ENCODE measurements at places on chromosomes 4 and X.

DNA sequence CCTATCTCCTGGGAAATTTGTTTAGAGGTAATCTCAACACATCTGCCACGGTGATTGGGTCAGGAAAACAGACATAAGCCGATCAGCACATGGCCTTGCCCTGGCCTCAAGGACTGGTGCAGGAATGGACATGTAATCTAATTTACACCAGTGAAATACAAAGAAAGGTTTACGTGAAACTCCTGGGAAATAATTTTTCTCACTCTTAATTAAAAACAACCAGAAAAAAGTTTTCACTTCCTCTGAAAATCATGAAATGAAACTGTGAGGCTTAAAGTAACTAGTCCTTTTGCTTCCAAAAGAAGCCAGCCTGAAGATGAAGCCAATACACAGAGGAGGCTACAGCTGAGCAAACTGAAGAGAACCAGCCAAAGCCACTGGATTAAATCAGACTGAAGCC lies 154.1 kb upstream of the FAM241A start:
- DNase-seq: peak; percentile 51

DNA sequence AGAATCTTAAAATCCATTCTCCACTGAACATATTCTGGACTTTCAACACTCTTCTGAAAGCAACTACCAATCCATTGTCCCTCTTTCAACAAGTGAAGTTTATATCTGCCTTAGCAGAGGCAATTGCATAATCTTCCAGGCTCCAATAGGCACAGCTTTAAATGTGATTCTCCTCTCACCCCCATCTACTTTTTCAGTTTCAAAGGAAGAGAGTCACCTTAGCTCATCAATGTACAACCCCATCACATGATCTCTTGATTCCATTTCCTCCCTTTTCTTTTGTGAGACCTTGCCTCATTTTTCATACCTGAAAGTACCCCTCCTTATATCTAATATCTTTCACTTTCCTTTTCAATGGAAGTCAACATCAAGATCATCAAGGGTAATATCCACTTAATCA lies 921.7 kb upstream of the EPHA5 start:
- peak; percentile 15 for DNase-seq

DNA sequence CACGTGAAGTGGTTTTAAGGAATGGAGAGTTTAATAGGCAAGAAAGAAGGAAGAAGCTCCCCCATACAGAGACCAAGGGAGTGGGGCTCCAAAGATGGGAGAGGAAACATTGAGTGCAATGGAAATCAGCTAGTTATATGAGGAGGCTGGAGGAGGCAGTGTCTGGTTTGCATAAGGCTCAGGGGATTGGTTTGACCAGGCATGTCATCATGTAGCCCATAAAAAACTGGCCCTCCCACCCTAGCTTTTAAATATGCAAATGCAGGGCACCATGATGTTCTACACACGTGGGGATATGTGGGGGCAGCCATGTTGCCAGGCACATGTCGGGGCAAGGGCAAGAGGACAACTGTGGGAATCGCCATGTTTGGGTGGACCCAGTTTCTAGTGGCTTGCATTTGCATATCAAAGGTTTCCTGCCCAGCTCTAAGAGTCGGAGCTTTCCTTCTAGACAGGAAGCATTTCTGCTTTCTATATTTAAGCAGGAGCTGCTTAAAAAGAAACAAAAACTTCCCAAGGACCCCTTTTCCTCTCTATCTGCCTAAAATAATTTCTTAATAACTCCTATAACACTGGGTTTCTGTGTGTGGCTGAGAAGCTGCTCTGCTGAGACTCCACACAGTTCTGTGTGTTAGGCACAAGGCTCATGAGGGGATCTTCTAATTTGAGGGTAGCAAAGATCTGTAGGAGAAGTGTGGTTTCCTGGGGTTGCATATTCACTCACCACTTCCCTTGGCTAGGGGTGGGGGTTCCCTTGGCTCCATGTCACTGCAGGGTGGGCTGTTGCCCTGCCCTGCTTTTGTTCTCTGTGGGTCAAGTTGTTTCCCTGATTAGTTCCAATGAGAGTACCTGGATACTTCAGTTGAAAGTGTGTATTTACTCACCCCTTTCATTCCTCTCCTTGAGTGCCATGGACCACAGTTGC lies 113.5 kb downstream of the VSIG4 start:
- peak; percentile 84 for DNase-seq

- no peak for DNase-seq
These were observed 106.6 kb upstream of the SH3RF1 start for GRCh38 chr4:169377367-169377766.

- no peak for DNase-seq
These were observed 2.8 kb upstream of the CHIC2 start for GRCh38 chr4:54067166-54067565.

- DNase-seq: no peak
These were observed 43.1 kb downstream of the ADAMTS3 start for GRCh38 chr4:72525938-72526337.
